ENCODE measurements at places on chromosomes 6 and 20.
A peak's percentile ranks its signal among the peaks of the same experiment; 100 is the strongest.

DNA sequence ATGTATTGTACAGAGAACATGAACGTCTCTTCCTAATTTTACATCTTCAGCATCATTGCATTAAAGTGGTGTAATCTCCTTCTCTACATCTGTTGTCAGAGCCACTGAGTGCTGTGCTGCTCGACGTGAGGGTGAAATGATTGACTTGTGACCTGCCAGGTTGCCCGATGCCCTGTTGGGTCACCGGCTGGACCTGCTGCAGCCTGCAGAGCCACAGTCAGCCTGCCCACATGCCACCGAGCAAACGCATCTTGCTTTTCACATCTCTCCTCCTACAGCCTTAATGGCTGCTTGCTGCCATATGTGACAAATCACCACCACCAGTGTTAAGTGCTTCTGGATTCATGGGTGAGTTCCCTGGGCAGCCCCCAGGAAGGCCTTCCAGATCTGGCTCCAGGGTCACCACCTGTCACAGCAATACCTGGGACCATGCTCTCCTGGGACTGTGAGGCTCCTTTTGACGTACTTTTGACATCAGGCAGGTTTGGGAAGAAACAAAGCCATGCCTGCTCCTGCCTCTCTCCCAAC is 80.3 kb downstream of the ASXL1 start:
- DNase-seq, result no peak

DNA sequence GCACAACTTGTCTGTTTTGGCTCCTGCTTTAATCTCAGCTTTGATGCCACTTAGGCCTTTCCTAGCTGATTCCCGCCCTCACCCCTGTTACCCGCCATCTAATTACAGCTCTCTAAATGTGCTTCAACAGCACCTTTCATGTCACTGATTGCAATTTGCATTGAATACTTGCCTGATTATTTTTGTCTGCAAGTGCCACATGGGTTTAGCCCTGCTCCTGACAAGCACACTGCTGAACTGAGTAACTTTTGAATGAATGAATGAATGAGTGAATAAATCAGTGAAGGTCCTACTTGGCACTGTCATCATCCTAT is 591 bp upstream of the DCBLD1 start:
- no peak for DNase-seq

DNA sequence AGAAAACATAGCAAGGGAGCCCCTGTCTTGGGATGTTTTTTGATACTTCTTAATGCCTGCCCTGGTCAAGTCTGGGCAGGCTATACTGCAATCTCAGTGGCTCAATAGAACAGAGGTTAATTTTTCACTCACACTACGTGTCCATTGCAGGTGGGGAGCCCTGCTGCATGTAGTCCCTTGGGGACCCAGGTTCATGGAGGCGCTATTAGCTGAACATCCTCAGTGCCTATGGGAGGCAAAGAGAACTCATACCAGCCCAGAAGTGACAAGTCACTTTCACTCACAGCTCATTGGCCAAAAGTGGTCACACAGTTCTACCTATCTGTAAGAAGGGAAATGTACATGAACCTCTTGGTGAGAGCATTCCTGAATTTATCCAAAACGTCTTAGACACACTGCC is 23.2 kb downstream of the CGA start:
- no peak for DNase-seq

GRCh38 chr6:99091985-99092384 is 144.2 kb upstream of the FBXL4 start:
- no peak for DNase-seq

DNA sequence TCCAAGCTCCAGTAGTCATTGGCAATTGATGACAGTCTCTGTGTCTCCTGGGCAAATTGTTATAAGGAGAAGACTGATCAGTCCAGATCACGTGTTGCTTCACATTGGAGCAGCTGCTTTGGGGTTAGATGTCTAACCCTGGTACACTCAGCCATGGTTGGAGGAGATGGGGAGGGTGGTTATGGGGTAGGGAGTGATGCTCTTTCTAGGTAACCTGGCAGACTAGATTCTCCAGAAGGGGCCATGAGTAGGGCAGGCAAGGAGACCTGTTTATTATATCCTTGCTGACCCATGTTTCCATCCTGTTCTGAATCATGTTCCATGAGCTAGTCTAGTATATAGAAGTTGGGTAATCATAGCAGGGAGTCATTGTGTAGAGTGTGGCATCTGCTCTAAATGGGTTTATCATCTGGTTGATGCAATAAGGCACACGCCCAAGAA is 50.8 kb upstream of the BACH2 start:
- no peak for DNase-seq

- peak; percentile 75 for DNase-seq
Measured at GRCh38 chr20:35617397-35618262, 2.0 kb downstream of the SPAG4 start.

GRCh38 chr20:11182720-11183119 is 508.9 kb upstream of the JAG1 start:
- no peak for DNase-seq

GRCh38 chr6:157519255-157520116 is 138.5 kb downstream of the ZDHHC14 start:
- no peak for DNase-seq

DNA sequence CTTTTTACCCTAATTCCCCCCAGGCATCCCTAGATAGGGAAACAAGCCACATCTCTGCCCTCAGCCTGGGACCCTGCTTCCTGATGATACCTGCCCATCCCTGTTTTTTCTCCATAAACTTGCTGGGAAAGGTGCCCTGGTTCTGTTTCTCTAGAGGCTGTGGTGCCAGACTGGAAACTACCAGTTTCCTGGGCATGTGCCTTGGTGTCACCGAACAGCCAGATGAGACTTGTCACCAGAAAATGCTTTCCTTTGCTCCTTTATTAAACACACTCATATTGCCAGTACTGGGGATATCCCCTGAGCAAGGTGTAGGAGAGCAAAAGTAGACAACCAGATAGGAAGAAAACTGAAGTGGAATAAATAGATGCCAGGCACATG is 16.8 kb downstream of the SRSF3 start:
- no peak for DNase-seq

GRCh38 chr20:63235399-63235983 is at the start of gene BIRC7:
Gene BIRC7 (plus strand): TSS chr20:63235905. CDS start chr20:63236097, 192 bp downstream.
- no peak for DNase-seq

DNA sequence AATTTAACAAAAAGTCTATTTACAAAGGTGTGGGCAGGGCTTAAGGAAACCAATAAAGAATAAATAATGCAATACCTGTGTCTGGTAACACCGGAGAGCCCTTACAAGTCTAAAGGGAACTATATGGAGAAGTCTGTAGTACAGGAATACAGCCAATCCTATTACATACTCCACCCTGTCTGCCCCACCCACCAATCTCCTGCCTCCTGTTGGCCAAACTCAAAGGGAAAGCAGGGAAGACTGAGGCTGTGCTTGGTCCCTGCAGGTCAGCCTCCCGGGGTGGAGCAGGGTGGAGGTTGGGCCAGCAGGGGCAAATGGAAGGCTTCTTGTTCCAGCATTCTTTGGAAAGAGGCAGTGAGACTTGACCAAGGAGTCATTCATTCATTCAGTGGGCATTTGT is 31.5 kb downstream of the METTL24 start:
- no peak for DNase-seq

DNA sequence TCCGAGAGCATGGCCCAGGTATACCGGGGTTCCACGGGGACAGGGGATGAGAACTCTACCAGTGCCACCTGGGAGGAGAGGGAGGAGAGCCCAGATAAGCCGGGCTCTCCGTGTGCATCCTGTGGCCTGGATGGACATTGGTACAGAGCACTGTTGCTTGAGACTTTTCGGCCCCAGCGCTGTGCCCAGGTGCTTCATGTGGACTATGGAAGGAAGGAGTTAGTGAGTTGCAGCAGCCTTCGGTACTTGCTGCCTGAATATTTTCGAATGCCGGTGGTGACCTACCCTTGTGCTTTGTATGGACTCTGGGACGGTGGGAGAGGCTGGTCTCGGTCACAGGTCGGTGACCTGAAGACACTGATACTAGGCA is 1.3 kb downstream of the TDRD6 start:
- no peak for DNase-seq

DNA sequence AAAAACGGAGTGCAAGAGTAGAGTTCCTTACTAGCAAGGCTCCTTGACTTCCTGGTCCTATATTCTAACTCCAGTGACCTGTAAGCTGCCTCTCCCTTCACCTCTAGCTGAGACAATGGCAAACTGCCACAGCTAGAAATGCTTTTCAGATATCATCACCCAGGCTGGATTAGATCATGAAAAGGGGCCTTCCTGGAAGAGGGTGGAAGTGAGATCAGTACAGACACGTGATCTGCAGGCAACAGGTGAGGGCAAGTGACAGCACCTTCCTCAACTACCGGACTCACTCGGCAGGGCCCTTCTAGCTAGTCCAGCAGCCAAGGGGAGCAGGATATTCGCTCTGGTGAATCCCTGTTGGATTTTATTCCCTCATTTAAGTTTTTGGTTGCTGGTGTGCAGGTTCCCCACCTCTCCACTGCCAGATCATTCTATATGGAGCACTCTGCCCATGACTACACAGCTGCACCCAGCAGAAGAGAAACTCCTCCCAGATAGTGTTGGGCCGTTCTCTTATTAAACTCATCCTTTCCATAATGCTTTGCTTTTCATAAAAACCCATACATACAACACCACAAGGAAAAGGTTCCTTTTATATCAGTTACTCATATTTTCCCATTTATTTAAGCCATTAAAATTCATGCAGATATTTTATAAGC is 26.4 kb upstream of the FAM83C start:
- DNase-seq, result no peak

- DNase-seq, result no peak
Measured at GRCh38 chr20:38762174-38762573, 13.9 kb downstream of the ACTR5 start.

Data from BE2C (cell line).